ENCODE measurements at places on chromosomes 11 and 22.
A peak's percentile ranks its signal among the peaks of the same experiment; 100 is the strongest.

DNA sequence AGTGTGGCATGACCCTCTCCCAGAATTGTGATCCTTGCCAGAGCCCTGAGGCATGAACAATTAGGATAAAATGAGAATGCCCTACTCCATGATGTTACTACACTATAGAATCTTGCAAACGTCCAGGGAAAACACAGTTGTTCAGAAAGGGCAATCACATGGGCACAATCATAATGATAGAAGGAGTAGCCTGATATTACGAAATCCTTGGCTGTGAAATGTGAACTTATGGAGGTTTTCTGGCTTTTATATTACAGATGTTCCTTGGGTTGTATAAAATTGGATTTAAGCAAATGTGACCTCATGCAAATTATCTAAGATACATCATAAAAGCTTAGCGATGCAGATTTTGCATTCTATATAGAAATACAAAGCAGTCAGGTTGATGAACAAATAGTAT, 29.4 kb upstream of the TPH1 start:
- DNase-seq, result no peak

GRCh38 chr11:131311776-131312514, 58.5 kb upstream of the NTM start:
- DNase-seq, result no peak

GRCh38 chr11:128568166-128568778, 19.1 kb downstream of the ETS1 start:
- peak; percentile 70 for DNase-seq

GRCh38 chr11:128297091-128297651, 290.2 kb downstream of the ETS1 start:
- no peak for DNase-seq

GRCh38 chr11:114479331-114479730, 40.1 kb downstream of the REXO2 start:
- DNase-seq, result no peak

- no peak for DNase-seq
These were observed 15.3 kb upstream of the SLCO2B1 start for GRCh38 chr11:75135651-75136050.

GRCh38 chr22:26827611-26828010, 170.2 kb downstream of the MIAT start:
- DNase-seq, result no peak

GRCh38 chr22:39344046-39344390, 5.8 kb upstream of the SYNGR1 start:
- DNase-seq, result no peak

- no peak for DNase-seq
These were observed 69.7 kb upstream of the GRK3 start for GRCh38 chr22:25494774-25495173.

DNA sequence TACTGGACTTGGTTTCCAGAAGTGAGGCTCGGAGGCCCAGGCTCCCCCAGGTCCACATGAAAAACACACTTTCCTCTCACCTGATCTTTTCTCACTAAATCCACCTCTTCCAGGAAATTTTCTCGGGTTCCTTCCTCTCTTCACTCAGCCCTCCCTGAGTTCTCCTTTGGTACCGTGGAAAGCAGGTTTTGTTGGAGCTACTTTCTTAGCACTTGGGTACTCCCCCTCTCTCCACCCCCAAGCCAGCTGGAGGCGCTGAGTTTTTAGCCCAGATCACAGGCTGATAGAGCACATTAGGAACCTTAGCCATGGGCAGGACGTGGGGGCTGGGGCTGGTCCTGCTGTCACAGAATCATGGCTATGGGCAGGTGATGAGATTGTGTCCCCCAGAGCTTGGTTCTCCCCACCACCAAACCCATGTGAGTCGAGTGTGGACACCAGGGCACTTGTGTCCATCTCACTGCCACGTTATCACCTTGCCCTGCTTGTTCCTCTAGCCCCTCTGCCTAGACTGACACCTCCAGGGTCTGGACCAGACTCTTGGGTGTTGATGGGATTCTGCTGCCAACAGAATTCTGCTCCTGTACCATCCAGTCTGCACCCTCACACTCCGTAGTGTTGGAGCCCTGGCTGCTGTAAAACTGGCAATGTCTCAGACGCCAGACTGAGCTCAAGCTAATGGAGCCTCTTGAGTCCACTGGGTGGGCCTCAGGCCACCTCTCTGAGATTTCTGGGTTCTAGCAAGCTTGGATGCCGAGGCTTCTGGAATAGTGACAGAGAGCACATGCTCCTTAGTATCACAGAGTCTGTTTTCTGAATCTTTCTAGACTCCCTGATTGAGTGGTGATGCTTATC, 74.9 kb upstream of the NARS2 start:
- DNase-seq, result peak; percentile 34

DNA sequence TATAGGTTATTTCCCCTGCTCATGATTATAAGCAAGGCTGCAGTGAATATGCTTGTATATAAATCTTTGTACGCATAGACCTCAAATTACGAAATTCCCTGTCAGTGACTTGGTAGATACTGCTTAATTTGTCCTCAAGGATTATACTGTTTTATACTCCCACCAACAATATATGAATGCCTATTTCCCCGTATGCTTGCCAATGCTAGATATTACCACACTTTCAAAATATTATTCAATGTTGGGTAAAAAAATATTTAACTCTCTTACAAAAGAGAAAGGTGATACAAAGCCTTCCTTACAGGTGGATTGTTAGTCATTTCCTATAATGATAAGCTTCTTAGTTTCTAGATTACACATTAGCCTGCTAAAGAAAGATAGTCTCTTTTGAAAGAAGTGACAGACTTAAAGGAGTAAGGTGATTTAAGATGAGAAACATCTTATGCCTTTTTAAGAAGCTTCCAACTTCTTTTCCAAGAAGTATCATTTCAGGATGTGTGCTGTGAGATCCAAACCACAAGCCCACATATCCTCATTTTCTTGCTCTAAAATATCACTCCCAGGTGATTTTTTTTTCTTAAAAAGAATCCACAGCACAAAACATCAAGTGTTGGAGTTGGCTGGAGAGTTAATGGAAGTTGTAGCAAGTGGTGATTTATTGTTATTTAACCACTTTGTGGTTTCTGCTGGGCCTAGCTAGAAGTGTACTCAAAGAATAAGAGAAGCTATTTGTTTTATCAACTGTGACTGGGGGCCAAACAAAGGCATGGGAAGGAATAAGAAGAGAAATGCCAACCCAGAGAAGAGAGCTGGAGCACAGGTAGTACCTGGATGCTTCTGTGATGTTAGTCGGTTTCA, 59.2 kb downstream of the BARX2 start:
- DNase-seq, result no peak

Data from endodermal cell (in vitro differentiated cells).